HS-5 (cell line): ENCODE measurements at places on chromosomes 4 and X.
A peak's percentile ranks its signal among the peaks of the same experiment; 100 is the strongest.

DNA sequence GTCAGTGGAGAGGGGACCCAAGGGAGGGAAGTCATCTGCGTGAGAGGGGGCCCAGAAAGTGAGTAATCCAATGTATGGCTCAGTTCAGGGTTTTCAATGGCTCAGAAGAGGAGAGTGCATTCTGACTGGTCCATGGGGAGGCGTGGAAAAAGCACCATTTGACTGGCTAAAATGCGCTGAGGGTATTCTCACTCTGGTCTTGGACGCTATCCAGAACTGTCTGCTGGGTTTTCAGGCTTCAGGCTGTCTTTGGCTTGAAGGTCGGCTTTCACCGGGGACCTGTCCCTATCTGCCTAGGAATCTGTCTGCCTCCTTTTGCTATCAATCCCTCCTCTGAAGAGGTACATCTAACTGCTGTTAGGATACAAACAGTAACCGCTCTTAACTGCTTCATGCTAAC lies 26.4 kb downstream of the EPGN start:
- DNase-seq = no peak

DNA sequence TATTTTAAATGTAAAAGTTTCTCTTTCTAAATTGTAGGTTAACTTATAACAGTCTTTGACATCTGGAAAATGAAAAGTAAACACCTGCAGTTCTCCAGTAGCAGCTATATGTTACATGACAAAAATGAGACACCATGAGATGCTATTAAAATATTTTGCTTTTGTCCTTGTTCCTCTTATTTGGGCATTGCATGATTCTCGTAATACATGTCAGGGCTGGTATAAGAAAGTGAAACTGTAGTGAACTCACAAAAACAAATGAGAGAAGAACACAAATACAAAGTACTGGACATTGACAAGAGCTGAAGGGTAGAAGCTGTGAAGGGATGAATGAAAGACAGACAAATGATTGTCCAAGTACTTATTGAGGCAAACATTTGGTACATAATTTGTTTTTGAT lies 9.0 kb downstream of the GK2 start:
- DNase-seq = no peak

GRCh38 chr4:88035292-88035691 lies 27.9 kb downstream of the PKD2 start:
- no peak for DNase-seq

DNA sequence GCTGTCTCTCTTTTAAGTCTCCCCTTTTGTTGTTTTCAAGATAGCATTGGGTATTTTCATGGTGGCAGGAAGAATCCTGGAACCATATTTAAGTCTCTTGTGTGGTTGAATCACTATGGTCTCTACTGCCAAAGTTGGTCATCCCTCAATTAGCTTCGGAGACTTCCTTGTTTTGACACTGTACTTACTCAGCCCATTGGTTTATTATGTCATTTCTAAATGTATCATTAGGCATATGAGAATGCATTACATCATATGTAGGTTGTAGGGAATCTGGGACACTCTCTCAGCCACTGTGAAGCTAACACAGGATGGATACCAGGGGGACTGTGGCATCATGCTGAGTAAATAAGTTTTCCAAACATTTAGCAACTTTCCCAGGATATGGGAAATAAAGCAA lies 211.8 kb downstream of the DTHD1 start:
- no peak for DNase-seq

DNA sequence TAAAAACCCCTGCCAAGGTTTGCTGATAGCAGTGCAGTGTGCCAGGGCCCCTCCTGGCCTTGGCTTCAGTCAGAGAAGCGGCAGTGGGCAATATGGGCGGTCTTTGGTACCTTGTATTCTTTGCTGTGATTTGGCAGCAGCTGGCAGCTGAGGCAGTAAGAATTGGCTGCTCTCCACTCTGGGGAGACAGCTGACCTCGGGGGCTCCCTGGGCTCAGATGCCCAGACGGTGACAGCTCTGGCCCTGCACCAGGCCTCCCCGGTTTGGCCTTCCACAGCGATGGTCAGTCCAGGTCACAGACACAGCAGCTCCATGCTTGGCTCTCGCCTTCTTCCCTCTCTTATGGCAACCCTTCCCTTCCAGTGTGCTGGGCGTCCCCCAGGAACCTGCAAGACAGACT lies 330.9 kb downstream of the BCOR start:
- no peak for DNase-seq

DNA sequence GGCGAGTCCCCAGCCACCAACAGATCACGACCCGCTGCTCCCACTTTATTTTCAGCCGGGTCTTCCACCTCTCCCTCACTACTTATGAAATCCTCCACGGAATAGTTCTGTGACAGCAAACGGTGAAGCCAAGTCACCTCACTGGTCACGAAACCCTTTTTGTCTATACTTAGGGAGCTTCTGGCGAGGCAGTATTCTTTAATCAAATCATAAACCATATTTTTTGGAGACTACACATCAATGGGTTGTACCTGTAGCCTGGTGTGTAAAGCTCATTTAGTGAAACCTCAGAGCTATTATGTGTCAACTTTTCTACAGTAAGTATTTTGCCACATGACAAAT lies 809 bp upstream of the H2AZ1 start:
- no peak for DNase-seq

DNA sequence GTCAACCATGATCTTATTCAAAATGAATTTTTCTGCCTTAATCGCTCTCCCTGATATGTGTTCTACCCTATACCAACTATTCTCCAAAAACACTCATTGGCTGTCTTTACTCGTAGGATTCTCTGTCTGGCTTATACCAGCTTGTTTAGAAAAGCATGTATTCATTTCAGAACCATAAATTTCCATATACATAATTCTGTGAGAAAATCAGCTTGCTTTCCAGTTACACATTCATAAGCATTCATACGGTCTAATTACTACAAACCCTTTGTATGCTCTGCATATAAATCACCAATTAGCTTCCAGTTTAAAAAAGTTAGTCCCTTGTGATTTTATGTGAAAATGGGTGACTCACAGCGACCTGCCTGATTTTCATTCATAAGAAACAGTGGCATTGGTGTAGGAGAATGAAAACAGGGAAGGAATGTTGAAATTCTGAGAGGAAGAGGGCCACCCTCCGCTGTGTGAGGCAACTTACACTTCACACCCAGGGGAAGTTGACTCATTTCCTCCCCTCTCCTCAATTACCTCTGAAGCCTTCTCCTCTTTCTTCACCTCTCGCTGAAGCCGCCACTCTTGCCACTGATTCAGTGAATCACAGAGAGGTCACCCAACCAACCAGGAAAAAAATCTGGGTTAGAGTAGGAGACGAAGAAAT lies 63.3 kb downstream of the MEPE start:
- DNase-seq = peak; percentile 63

- DNase-seq = no peak
Observed at GRCh38 chr4:146654687-146655520, 16.2 kb downstream of the POU4F2 start.

- DNase-seq = no peak
Observed at GRCh38 chr4:5705647-5706320, 2.6 kb downstream of the EVC2 start.

- no peak for DNase-seq
Observed at GRCh38 chrX:40117715-40118285, 20.0 kb upstream of the BCOR start.

GRCh38 chr4:168506014-168506413 lies 9.2 kb downstream of the PALLD start:
- DNase-seq = no peak

GRCh38 chrX:135509885-135510284 lies 10.6 kb upstream of the INTS6L start:
- no peak for DNase-seq

DNA sequence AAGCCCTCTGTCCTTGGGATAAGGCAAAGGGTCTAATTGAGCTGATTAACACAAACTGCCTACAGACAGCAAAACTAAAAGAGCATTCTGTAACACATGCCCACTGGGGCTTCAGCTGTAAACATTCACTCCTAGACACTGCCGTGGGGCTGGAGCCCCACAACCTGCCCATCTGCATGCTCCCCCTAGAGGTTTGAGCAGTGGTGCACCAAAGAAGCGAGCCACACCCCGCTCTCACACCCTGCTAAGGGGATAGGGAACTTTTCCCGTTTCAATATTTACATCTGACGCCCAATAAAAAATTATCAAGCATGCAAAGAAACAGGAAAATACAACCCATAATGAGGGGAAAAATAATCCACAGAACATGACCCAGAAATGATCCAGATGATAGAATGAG lies 46.9 kb upstream of the HSD17B10 start:
- no peak for DNase-seq

- DNase-seq = no peak
Observed at GRCh38 chrX:109716431-109717028, 16.5 kb downstream of the ACSL4 start.

DNA sequence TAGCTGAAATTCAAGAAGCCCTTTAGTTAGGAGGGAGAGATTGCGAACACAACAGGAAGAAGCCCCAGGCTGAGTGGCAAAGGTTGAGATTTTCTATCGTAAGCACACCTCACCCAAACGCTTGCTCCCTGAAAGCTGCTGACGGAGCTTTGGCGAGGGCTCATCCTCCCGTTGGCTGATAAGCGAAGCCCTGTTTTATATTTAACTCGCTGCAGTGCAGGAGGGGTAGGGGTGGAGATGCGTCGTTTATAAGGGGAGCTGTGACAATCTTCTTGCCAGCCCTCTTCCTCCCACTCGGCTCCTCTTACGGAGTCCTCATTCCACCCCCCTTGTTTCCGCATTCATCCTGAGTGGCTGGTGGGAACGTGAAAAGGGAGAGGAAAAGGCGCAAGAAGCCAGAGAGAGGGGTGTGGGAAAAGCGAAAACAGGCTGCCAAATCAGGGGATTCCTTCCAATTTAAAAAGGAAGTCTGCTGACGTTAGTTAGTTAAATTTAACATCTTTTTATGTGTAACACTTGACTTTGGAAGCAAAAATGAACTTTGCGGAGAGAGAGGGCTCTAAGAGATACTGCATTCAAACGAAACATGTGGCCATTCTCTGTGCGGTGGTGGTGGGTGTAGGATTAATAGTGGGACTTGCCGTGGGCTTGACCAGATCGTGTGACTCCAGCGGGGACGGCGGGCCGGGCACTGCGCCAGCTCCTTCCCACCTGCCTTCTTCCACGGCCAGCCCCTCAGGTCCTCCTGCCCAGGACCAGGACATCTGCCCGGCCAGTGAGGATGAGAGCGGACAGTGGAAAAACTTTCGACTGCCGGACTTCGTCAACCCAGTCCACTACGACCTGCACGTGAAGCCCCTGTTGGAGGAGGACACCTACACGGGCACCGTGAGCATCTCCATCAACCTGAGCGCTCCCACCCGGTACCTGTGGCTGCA lies at the start of gene ENPEP:
Gene ENPEP, plus strand, starts transcription at position 275 of the 938 bp plus-strand sequence. Its CDS starts 260 bp downstream, at position 535.
- DNase-seq = no peak

GRCh38 chr4:23835774-23836478 lies 53.9 kb downstream of the PPARGC1A start:
- no peak for DNase-seq

GRCh38 chr4:40373636-40374035 lies 38.5 kb downstream of the CHRNA9 start:
- no peak for DNase-seq

DNA sequence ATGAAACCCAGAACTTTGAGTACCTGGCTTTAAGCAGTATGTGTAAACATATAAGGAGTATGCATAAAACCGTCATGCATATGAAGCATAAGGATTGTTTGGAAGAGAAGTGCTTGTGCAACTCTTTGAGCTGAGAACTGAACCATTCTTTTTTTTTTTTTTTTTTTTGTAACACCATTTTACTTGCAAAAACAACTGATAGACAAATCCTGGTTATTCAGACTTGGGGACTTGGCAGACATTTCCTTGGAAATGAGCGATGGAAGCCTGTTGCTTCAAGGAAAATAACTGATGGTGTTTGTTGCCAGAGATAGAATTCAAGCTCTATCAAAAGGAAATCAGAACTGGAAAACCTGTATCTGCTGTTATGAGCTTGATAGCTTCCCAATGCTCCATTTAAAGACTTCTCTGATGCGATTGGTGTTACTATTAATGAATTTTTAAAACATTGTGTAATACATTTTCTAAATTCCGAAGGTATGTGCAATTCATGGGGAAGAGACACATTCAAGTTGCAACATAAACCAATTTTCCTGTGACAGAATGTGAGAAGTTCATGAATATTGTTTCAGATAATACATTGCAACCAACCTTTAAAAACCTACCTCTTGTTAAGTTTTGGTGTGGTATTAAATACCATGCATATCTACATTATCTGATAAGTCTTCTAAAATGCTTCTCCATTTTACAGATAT lies 47.0 kb upstream of the FAT1 start:
- DNase-seq = peak; percentile 66

- DNase-seq = no peak
Observed at GRCh38 chr4:85774489-85774888, 299.5 kb downstream of the ARHGAP24 start.

DNA sequence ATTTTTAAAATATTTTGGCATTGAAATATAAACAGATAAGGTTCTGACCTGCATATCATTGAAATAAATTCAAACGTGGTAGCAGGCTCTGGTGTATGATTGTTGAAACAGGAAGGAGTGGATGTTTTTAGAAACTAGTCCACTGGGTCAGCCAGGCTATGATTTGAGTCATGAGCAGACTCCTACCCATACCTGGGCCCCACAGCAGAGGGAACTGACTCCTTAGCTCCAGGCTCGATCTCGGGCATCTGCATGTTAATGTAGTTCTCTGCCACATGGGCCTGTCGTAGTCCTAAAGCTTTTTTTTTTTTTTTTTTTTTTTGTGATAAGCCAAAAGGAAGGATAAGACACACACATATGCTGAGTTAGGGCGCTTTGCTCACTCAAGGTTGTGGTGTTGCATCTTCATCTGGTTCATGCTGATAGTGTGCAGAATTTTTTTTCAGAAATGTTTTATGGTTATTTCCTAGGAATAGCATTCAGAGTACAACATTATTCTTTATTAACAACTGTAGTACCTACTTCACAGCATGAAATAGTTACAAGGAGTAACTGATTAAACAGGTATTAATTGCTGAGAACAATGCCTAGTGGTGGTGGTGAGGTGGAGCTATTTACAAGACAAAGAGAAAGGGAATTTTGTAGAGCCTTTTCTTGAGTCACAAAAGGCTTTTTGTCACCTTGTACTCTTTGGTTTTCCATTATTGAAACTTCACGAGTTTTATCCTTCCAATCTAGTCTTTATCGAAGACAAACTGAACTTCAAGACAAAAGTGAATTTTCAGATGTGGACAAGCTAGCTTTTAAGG lies 27.3 kb downstream of the OFD1 start:
- DNase-seq = no peak

- DNase-seq = no peak
Observed at GRCh38 chr4:100060765-100061416, 110.8 kb upstream of the H2AZ1 start.

DNA sequence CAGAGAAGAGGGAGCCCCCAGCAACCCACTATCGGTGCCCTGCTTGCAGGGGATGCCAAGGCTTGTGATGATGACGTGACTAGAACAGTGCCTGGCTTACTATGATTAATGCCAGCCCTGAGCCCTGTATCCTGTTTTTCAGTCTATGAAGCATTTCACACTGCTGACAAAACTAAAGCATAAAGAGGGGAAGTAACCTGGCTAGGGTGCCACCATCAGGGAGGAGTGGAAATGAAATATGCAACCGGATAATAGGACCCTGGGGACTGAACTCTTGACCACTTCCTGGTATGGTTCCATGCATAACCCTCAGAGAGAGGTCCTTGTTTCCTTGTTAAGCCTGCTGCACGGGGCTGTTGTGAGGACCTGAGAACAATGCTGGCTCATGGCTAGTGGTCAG lies 50.3 kb downstream of the MED28 start:
- no peak for DNase-seq
